ENCODE measurements at places on chromosomes 16 and 17. TPM values are rescaled to one million over a fixed set of nuclear protein-coding genes. Genes with fewer than 3 reads are reported as not detected.

ZNF423 gene
- polyA plus RNA-seq = not detected

DNA sequence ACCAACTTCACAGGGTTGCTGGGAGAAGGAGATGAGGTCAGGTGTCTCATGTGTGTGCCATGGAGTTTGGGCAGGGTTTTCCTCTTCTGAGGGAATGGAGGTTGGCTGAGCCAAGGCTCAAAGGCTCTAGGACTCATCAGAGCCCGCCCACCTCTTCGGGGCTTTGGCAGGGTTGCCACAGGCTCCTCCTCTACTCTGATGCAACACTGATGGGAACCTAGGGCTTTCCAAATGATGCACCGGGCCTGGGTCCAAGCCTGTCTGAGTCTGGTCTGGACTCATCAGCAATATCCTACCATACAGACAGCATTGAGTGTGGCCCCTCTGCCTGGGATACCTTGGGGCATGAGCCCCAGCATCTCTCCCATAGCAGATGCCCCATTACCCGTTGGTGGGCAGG lies 59.5 kb upstream of the LHX1 start:
- no peaks in the 10 kb centered on the region for H3K4me1 ChIP-seq
- H3K36me3 ChIP-seq = no peaks in the 10 kb centered on the region
- peaks cover 3% of the 10 kb centered on the region for H3K27me3 ChIP-seq
- H3K27ac ChIP-seq = no peak overlapping the region

- H3K36me3 ChIP-seq = no peaks in the 10 kb centered on the region
- no peak overlapping the region for H3K27ac ChIP-seq
- no peak overlapping the region for H3K4me3 ChIP-seq
- DNase-seq = no peak
- H3K27me3 ChIP-seq = no peaks in the 10 kb centered on the region
- H3K4me1 ChIP-seq = no peaks in the 10 kb centered on the region
These were observed 19.8 kb downstream of the HS3ST3A1 start for GRCh38 chr17:13581925-13582324.

KCNJ2 gene
- polyA plus RNA-seq = 0.92 TPM

DNA sequence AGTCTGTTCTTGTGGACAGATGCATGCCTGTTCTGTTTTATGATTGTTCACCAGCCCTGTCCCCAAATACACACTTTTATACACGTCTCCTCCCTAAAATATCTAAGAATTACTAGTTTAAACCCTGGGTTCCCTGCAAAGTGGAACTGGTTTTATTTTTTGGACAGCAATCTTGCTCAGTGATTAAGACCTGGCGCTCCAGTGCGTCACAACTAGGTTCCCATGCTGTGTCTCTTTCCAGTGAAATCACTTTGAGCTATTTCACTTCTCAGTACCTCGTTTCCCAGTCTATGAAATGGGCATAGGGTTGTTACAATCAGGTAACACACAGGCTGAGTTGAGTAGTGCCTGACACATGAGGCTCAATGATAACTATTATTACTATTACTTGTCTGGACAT lies 1.1 kb downstream of the CEP20 start:
- peak overlapping the region; percentile 95 for H3K4me3 ChIP-seq
- H3K27ac ChIP-seq = no peak overlapping the region
- H3K36me3 ChIP-seq = peaks cover 16% of the 10 kb centered on the region
- H3K27me3 ChIP-seq = no peaks in the 10 kb centered on the region
- H3K4me1 ChIP-seq = peaks cover 14% of the 10 kb centered on the region

GRCh38 chr16:89658221-89658879 lies 714 bp downstream of the SPATA33 start:
- peak overlapping the region; percentile 96 for H3K4me3 ChIP-seq
- peaks cover 21% of the 10 kb centered on the region for H3K4me1 ChIP-seq
- peaks cover 42% of the 10 kb centered on the region for H3K36me3 ChIP-seq

DNA sequence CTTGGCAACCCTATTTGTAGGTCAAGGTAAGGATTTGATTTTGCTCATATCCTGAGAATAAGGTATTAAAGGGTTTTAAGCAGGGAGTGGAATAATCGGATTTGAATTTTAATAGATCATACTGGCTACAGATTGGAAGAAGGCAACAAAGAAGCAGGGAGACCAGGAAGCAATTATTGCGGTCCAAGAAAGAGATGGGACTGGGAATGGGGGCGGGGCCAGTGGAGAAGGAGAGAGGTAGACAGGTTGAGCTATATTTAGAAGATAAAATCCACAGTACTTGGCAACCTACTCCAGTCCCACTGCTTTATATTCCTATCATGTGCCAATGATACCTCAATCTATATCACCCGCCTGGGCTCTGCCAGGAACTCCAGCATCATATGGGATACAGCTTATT lies 5.8 kb upstream of the NOL11 start:
- peaks cover 2% of the 10 kb centered on the region for H3K4me1 ChIP-seq
- no peaks in the 10 kb centered on the region for H3K27me3 ChIP-seq
- no peaks in the 10 kb centered on the region for H3K36me3 ChIP-seq
- no peak overlapping the region for H3K27ac ChIP-seq
- DNase-seq = no peak

GRCh38 chr17:15343749-15344148 lies 2.4 kb upstream of the TEKT3 start:
- peaks cover 68% of the 10 kb centered on the region for H3K27me3 ChIP-seq
- peaks cover 8% of the 10 kb centered on the region for H3K4me1 ChIP-seq
- H3K36me3 ChIP-seq = no peaks in the 10 kb centered on the region
- H3K4me3 ChIP-seq = no peak overlapping the region
- no peak overlapping the region for H3K27ac ChIP-seq
- DNase-seq = no peak

GRCh38 chr16:55572439-55572838 lies 6.0 kb downstream of the CAPNS2 start:
- peaks cover 5% of the 10 kb centered on the region for H3K36me3 ChIP-seq
- no peak overlapping the region for H3K4me3 ChIP-seq
- DNase-seq = no peak

DNA sequence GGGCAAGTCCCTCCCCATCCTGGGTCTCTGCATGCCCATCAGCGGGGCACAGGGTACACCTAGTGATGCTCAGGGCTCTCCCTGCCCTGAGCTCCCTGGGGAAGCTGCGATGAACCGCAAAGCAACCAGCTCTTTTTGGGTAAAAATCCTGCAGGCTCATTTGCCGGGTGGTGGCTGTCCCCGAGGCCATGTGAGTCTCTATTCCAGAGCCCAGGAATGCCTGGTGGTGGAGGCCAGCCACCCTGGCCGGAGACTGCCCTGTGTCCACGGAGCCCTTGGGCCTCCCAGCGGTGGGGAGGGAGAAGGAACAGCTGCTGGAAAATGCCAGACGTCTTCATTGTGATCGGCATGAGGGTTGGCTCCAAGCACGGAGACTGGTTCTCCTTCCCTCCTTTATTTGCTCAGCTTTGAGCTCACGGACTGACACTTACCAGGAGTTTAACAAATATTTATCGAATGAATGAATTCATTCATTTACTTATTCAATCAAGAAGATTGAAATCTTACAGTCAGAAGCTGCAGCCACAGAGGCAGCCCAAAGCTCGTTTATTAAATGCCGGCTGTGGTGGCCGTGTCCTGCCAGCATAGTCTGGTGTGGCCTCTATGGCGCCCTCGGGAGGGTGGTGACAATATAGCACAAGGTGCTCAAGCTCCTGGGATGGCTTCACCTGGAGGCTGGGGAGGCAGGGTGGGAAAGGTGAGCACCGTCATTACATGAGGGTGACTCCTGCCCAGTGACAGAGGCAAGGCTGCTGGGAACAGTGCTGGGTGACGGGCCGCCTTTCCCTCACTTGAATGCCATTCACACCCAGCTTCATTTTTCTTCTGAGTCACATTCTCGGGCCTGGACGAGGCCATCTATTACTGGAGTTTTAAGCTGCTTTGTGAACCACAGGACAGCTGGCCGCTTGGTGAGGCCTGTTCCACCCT lies 31.1 kb upstream of the JPH3 start:
- H3K36me3 ChIP-seq = no peaks in the 10 kb centered on the region
- H3K27me3 ChIP-seq = no peaks in the 10 kb centered on the region
- no peaks in the 10 kb centered on the region for H3K4me1 ChIP-seq
- no peak overlapping the region for H3K4me3 ChIP-seq
- DNase-seq = no peak
- no peak overlapping the region for H3K27ac ChIP-seq

GRCh38 chr17:7650509-7651096 lies at the start of gene ATP1B2:
Gene ATP1B2 (plus strand): TSS chr17:7650926. CDS start chr17:7651519, 593 bp downstream.
- peak within 1 kb of the TSS; percentile 56 for H3K4me3 ChIP-seq
- H3K27me3 ChIP-seq = peaks cover 46% of the 10 kb centered on the region
- no peak within 1 kb of the TSS for H3K27ac ChIP-seq
- H3K36me3 ChIP-seq = no peaks in the 10 kb centered on the region
- peaks cover 33% of the 10 kb centered on the region for H3K4me1 ChIP-seq

TMEM114 gene
- polyA plus RNA-seq = not detected

- H3K4me1 ChIP-seq = peaks cover 8% of the 10 kb centered on the region
- peak; percentile 63 for DNase-seq
- no peak overlapping the region for H3K4me3 ChIP-seq
- H3K36me3 ChIP-seq = no peaks in the 10 kb centered on the region
- no peak overlapping the region for H3K27ac ChIP-seq
These were observed 58.4 kb downstream of the EPN2 start for GRCh38 chr17:19295473-19296135.

FKBP10 gene
- not detected for polyA plus RNA-seq

- H3K27me3 ChIP-seq = no peaks in the 10 kb centered on the region
- H3K4me3 ChIP-seq = peak overlapping the region; percentile 76
- no peaks in the 10 kb centered on the region for H3K36me3 ChIP-seq
- peak; percentile 83 for DNase-seq
- peak overlapping the region; percentile 89 for H3K27ac ChIP-seq
- H3K4me1 ChIP-seq = peaks cover 75% of the 10 kb centered on the region
These were observed 593 bp upstream of the HEXIM1 start for GRCh38 chr17:45147581-45148182.

DNA sequence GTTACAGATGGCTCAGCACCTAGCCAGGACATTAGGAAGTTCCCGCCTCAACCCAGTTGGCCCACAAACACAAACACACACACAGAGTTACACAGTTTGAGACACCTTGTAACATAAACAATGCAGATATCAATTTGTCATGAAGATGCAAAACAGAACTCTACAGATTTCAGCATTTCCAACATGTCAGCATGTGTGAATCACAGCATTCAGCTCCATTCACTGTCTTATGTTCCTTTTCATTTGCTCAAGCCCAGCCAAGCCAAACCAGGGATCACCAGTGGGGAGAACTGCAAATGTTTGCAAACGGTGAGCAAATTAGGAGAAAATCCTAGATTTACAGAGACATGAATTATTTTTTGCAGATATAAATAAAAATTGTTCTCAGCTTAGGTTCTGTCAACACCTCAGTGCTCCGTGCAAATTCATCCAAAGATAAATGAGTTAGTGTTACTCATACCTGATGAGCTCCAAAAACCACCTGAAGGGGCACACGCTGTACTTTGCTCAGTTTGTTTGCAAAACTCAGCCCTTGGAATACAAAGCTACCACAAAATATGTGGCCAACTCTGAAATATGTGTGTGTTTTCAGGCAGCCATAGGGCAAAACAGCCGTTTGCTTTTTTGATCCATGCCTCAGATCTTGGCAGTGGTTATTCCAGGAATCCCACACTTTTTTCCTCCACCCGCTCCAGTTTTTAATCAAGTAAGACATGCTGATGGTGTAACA lies 16.3 kb upstream of the COX10 start:
- DNase-seq = no peak
- no peaks in the 10 kb centered on the region for H3K4me1 ChIP-seq
- H3K4me3 ChIP-seq = no peak overlapping the region
- no peaks in the 10 kb centered on the region for H3K36me3 ChIP-seq
- H3K27me3 ChIP-seq = no peaks in the 10 kb centered on the region
- H3K27ac ChIP-seq = no peak overlapping the region

- H3K27me3 ChIP-seq = no peaks in the 10 kb centered on the region
- no peak overlapping the region for H3K4me3 ChIP-seq
- H3K36me3 ChIP-seq = peaks cover 87% of the 10 kb centered on the region
These were observed 2.2 kb upstream of the AOC2 start for GRCh38 chr17:42841975-42842685.

Measured in CD14-positive monocyte (primary cell).